Body of pancreas (tissue), 4 donors: ENCODE measurements at places on chromosomes 2 and 18.

DNA sequence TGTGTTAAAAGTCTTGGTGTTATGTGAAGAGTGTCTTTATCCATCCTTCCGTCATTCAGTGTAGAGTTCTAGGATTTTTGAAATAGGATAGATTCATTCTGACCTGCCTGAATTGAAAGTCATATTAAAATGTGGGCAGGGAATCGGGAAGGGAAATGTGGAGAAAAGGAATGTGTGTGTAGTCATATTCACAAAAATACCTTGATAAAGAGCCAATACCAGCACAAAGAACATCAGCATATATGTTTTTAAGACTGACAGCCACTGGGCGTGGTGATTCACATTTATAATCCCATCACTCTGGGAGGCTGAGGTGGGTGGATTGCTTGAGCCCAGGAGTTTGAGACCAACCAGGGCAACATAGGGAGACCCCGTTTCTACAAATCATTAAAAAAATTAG is 188.1 kb downstream of the CAMKMT start:
- no peak for DNase-seq

DNA sequence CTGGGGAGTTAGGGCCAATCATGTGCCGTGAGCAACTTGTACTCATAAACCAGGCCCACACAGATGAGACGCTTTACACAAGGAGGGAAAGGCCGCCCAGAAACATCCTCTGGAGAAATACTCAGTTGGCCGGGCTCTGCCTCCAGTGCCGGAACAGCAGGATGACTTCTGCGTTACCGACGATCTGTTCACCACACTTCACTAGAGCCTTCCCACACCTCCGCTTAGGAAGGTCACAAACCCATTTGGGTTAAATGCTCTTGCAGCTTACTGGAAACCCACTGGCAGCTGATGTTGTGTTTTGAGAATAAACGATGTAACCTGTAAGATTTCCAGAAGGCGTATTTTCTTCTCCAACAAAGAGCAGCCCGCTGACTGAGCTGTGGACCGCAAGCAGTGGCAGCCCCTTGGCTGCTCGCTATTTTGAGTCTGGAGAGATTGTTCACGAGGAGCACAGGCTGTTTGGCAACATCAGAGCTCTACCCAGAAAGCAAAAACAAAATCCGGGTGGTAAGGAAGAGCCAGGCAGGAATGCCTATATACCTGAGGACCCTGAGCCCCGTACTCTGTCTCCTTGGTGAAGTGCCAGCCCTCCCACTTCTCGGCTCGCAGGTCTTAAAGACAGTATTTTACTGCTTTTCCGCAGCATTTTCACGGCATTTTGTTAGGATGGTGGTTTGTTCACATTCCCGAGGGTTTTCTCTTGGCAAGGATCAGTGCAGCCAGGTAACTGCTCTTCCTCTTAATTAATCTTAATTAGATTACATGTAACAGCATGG is 44.0 kb downstream of the COLEC12 start:
- DNase-seq: no peak

DNA sequence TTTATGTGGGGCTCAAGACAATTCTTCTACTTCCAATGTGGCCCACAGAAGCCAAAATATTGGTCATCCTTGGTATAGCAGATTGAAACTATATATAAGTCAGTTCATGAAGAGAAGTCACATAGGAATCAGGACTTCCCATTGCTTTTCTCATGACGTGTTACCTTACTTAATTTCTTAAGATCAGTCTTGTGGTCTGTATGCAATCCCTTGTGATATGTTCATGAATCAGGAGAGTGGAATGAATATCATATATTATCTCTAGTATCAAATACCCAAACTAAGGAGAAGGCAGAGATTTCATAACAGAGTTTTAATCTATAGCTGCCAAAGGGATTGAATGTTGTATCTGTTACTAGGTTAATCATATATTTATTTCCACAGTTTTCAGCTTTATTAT is 1390.4 kb downstream of the SUCLG1 start:
- no peak for DNase-seq

GRCh38 chr2:96484091-96484490 is 21.1 kb downstream of the NEURL3 start:
- DNase-seq: no peak

- no peak for DNase-seq
Measured at GRCh38 chr2:44267796-44268648, 7.3 kb upstream of the SLC3A1 start.
